GM12878 (cell line): ENCODE measurements at places on chromosomes 5 and 9.

DNA sequence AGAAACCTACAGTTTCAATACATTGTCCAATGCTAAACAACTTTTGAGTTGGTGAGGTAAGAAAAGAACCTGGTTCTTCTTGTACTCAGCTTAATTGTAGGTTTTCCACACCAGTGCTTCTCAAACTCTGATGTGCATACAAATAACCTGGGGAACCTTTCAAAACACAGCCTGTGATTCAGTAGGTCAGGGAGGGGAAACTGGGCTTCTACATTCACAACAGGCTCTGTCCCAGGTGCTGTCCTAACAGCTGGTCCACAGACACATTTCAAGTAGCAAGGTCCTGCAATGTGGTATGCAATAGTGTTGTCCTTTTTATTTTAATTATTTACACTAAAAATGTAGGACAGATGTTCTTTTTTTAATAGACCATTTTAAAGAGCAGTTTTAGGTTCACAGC is 47.4 kb upstream of the SNCAIP start:
- H3K27me3 ChIP-seq = no peaks in the 10 kb centered on the region
- H3K4me3 ChIP-seq = no peak overlapping the region
- no peaks in the 10 kb centered on the region for H3K36me3 ChIP-seq
- no peaks in the 10 kb centered on the region for H3K4me1 ChIP-seq
- no peak overlapping the region for H3K27ac ChIP-seq

- H3K36me3 ChIP-seq = no peaks in the 10 kb centered on the region
- H3K4me3 ChIP-seq = no peak overlapping the region
- H3K27me3 ChIP-seq = no peaks in the 10 kb centered on the region
- no peak for DNase-seq
These were observed 167.5 kb downstream of the SYK start for GRCh38 chr9:90969021-90969675.

DNA sequence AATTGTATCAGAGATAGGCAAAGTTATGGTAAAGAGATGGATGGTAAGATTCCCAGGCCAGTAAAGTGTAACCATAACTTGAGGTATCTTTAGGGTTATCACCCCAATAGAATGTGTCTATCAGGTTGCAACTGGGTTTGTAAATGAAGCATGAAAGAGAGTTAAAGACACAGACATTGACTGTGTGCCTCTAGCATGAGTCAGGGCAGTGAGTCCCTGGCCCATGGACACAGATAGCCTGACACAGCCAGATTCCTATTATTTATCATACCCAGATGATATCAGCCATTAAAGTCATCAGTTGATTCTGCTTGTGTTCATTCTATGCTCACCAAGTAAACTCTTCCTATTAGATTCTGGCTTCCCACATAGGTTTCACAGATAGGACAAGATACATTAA is 33.5 kb upstream of the SNAPC3 start:
- H3K4me3 ChIP-seq = no peak overlapping the region
- H3K4me1 ChIP-seq = no peaks in the 10 kb centered on the region
- no peaks in the 10 kb centered on the region for H3K27me3 ChIP-seq
- no peak for DNase-seq
- no peak overlapping the region for H3K27ac ChIP-seq
- H3K36me3 ChIP-seq = no peaks in the 10 kb centered on the region

DNA sequence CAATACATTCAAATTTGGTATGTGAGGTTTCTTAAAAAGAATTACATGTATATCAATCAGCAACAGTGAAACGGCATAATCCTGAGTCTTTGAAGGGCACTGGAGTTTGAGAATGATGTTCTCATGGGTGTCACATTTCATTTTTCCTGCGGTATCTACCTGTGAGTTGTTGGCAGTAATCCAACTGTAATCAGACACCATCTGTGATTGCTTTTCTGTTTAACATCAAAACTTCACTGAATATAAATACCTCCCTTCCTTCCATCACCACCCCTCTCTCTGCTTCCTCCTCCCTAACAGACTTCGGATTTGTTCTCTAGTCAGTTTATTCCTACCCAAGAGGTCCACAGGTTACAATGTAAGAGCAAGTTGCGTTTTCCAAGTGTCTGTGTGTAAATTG is 275.2 kb upstream of the PCSK5 start:
- H3K27ac ChIP-seq = no peak overlapping the region
- no peaks in the 10 kb centered on the region for H3K4me1 ChIP-seq
- no peaks in the 10 kb centered on the region for H3K27me3 ChIP-seq
- H3K4me3 ChIP-seq = no peak overlapping the region
